ENCODE measurements at places on chromosomes 16 and 17.
A peak's percentile ranks its signal among the peaks of the same experiment; 100 is the strongest.

GRCh38 chr17:29603109-29603674 is 10.3 kb downstream of the ANKRD13B start:
- no peak for DNase-seq

DNA sequence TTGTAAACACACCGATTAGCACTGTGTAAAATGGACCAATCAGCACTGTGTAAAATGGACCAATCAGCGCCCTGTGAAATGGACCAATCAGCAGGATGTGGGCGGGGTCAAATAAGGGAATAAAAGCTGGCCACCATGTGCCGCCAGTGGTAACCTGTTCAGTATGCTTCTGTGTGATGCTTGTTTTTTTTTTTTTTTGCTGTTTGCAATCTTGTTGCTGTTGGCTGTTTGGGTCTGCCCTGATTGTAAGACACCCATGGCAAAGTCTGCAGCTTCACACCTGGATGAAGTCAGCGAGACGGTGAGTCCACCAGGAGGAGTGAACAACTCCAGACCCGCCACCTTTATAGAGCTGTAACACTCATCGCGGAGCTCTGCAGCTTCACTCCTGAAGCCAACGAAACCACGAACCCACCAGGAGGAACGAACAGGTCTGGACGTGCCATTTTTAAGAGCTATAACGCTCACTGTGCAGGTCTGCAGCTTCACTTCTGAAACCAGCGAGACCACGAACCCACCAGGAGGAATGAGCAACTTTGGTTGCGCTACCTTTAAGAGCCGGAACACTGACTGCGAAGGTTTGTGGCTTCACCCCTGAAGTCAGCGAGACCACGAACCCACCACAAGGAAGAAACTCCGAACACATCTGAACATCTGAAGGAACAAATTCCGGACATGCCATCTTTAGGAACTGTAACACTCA is 85.0 kb upstream of the MED9 start:
- peak; percentile 30 for DNase-seq

- no peak for DNase-seq
These were observed 271.4 kb downstream of the MAF start for GRCh38 chr16:79329166-79329521.

- no peak for DNase-seq
These were observed 6.5 kb downstream of the MARCHF10 start for GRCh38 chr17:62801553-62802114.

DNA sequence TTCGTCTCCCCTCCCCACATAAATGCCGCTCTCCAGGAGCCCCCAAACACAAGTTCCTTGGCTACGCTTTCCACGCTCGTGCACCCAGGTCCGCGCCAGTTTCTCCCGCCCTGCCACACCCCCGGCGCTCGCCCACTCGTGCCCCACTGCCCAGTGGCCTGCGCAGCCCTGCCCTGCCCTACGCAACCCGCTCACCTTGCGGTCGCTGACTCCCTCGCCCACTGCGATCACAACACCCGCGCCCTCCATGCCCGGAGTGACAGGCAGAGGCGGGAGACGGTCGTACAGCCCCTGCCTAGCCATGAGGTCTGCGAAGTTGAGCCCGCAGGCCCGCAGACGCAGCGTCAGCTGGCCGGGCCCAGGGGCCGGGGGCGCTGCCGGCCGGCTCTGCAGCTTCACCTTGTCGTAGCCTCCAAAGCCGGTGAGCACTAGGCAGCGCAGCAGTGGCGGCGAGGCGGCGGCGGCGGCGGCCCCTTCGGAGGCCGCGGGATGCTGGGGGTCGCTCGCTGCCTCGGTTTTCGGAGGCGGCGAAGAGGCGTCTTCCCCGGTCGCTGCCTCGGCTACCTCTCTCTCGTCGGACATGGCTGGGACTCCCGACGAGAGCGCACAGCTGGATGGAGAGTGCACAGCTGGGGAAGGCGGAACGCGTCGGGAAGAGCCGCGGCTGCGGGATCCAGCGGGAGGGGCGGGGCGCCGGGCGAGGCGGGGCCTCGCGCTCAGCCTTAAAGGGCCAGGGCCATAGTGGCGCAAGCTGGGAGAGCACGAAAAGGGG is at the start of gene VAT1:
VAT1 (minus strand) TSS at position 645 of the 772 bp plus-strand sequence; CDS start at position 582, 63 bp downstream.
- DNase-seq: peak; percentile 57

GRCh38 chr17:83037874-83038165 is 41.6 kb upstream of the METRNL start:
- DNase-seq: no peak

- no peak for DNase-seq
These were observed 20.9 kb downstream of the TRIM16 start for GRCh38 chr17:15663176-15663575.

DNA sequence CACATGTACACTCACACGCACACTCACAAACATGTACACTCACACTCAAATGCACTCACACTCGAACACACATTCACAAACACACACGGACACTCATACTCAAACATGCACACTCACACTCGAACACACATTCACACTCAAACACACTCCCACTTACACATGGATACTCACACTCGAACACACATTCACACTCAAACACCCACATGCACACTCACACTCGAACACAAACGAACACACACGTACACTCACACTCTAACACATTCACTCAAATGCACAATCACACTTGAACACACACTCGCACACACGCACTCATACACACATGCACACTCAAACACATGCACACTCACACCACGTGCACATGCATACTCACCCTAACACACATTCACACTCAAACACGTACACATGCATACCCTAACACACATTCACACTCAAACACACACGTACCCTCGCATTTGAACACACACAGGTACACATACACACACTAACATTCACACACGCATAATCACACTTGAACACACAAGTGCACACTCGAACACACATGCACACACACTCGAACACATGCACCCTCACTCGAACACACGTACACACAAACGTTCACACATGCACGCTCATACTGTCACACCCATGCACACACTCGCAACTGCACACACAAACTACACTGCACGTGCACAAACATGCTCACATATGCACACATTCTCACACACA is 41.8 kb downstream of the CFAP20 start:
- no peak for DNase-seq

DNA sequence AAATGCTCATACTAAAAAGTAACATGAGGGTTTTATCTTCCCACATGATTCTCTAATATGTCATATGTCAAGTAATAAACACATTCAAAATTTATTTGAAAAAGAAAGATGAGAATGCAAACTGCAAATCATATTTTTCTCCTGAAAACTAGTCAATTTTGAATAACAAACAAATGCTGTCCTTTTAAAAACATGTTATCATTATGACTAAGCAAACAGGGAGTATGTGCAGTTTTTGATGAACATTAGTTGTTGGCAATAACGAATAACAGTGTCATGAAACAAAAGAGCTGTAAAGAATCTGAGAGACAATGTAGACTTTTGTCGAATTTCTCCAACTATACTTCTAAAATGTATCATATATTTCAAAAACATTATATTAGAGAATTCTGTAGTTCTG is 34.8 kb downstream of the RPGRIP1L start:
- no peak for DNase-seq

DNA sequence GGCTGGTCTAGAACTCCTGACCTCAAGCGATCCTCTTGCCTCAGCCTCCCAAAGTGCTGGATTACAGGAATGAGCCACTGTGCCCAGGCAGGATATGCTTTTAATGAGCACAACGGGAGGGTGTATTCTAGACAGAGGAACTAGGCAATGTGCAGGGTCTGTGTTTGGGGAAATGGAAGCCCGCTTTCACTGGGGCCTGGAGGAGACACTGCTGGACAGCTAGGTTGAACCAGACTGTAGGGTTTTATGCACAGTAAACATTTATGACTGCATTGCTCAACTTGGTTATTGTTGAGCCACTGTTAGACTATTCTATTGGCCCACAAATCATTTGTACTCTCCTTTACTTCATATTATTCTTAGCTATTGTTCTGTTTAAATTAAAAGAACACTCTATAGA is 10.2 kb upstream of the SIAH1 start:
- DNase-seq: no peak

GRCh38 chr17:35914354-35914753 is 16.2 kb downstream of the RDM1 start:
- DNase-seq: no peak

Data from activated naive CD4-positive, alpha-beta T cell (primary cell).